ENCODE measurements at places on chromosomes 5 and 9.

GRCh38 chr5:159864885-159865691 is 51.2 kb upstream of the ADRA1B start:
- no peak for DNase-seq

GRCh38 chr5:172187118-172188032 is 649 bp downstream of the STK10 start:
- DNase-seq, result peak; percentile 79

DNA sequence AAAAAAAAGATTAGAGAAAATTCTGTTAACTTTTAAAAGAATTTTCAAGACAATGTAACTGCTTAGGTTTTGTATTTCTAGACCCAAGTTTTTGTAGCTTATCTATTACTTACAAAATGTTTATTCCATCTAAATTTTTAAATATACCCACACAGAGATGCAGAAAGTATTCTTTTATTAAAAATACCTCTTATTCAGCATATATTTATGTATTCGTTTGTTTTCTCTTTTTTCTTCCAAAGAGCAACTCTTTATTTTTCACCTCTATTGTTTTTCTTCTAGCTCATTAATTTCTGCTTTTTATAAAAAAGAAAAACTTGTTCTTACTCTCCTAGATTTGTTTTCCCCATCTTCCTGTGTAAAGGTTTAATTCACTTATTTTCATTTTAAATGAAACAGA is 180.3 kb downstream of the ZDHHC21 start:
- DNase-seq, result no peak

DNA sequence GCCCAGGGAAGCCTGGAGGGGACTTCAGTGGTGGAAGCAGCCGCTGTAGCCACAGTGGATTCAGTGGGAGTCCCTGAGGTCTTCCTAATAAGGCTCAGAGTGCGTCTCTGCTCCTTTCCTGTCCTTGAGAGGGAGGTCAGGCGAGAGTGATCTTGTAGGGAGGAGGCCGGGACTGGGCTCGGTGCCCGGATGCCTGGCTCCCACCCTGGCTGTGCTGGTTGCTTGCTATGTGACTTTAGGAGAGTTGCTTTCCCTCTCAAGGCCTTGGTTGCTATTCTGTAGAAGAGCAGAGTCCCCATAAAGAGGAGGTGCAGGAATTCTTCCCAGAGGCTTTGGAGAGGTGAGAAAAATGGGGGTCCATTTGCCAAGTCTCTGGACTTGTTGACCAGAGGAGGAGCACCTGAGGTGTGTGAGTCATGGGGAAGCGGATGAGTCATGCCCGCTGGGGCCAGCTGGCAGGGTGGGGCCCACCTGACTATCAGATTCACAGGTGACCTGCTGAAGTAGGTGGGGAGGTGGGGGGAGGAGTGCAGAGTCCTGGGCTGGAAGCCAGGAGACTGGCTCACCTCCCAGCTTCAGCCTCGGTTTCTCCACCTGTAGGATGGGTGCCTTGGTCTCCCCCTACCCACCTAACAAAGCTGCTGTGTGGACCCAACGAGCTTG is 13.8 kb downstream of the GSN start:
- DNase-seq, result peak; percentile 19

- no peak for DNase-seq
Observed at GRCh38 chr9:444528-444927, 229.9 kb downstream of the DOCK8 start.

DNA sequence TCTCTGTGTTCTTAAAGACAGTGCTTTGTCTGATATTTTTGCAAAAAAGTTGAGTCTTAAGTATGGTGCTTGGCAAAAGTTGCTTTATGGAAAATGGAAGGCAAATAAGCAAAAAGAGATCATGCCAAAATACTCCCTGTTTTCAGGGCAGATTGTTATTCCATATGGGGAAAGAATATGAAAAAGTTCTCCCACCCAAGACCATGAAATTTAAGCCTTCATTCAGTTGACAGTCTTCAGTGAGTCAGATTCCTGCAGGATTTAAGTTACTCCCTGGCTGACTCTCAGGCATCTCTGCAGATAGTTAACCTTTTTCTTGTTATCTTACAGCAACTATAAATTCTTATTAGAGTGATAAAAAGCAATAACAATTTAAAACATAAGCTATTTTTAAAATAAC is 601.6 kb downstream of the PDE4D start:
- no peak for DNase-seq

DNA sequence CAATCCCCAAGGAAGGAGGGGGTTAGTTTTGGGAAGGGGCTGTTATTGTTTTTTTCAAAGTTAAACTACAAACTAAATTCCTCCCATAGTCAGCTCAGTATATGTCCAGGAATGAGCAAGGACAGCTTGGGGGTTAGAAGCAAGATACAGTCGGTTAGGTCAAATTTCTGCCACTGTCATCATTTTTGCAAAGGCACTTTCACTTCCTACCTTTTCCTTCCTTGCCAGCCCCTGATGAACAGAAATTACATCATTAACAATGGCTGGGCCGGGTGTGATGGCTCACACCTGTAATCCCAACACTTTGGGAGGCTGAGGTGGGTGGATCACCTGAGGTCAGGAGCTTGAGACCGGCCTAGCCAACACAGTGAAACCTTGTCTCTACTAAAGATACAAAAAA is 51.5 kb upstream of the HRH2 start:
- no peak for DNase-seq

GRCh38 chr9:98890256-98890655 is 53.5 kb upstream of the COL15A1 start:
- DNase-seq, result no peak

- no peak for DNase-seq
Observed at GRCh38 chr5:153659039-153659736, 168.7 kb downstream of the GRIA1 start.

DNA sequence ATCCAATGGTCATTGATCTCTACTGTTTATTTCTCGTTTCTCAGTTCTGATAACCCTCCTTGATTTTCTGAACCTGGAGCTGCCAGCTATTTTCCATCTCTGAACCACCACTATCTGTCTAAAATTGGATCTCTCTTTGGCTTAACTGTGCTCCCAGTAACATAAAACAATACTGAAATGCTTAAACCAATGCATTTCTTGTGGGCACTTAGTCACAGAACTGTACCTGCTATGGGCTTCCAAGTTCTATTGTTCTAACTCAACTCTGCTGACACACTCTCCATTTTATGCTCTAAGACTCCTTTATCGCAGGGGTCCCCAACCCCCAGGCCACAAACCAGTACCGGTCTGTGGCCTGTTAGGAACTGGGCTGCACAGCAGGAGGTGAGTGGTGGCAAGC is 120.6 kb downstream of the LHFPL2 start:
- DNase-seq, result no peak

DNA sequence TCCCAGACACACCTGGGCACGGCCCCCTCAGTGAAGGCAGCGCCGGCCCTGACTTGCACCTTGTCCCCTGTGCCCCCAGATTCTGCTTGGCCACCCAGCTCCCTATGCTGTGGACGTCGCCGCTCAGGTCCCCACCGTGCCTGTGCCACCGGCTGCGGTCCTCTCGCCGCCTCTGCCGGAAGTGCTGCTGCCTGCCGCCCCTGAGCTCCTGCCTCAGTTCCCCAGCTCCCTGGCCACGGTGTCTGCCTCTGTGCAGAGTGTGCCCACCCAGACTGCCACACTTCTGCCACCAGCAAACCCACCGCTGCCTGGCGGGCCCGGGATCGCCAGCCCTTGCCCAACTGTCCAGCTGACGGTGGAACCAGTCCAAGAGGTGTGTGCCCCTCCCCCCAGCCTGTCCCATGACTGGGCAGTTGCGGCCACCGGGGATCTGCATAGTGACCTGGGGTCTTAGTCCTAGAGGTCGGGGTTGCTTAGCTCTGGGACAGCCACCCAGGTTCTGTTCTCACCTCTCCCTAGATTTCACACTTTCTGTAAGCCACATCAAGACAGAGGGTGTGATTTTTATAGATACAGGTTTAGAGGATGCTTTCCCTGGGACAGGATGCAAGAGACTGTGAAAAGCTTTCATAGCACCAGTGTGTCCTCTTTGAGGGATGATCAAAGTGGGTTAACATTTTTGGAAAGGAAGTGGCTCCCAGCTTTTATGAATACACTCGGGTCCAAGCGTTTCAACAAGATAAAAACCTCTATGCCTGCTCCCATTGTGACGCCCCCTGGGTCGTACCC is 78.0 kb downstream of the WNK2 start:
- DNase-seq, result peak; percentile 18

DNA sequence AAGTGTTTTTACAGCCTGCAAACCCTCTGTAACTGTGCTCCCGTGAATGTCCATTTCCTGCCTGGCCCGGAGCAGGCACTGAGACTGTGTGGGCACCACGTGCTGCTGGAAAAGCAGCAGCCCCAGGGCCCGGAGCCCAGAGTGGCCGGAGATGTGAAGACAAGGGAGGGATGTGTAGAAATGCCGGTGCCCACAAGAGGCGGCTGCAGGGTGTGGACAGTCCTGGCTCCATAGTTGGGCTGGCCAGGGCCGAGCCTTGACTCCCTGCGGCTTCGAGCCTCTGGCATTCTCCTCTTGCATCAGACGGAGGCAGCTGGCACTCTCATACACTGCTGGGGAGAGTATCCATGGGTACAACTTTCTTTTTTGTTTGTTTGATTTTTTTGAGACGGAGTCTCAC is 13.2 kb upstream of the GFPT2 start:
- DNase-seq, result no peak

DNA sequence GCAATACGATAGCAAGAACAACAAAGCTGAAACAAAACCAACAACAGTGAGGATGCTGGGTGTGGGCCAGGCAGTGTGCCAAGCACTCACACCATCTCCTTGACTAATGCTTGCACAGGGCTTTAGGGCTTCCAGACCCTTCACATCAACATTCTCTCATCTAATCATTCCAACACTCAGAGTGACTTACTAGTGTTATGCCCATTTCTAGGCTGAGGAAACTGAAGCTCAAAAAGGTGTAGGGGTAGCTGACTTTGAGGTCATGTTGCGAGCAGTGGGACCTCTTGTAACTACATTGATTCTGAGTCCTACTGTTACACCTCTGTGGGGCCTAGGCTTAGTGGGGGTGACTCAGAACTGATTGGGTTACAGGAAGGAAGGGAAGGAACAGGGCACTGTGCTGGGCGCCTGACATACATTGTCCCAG is 9.7 kb downstream of the ANGPTL2 start:
- DNase-seq, result no peak

DNA sequence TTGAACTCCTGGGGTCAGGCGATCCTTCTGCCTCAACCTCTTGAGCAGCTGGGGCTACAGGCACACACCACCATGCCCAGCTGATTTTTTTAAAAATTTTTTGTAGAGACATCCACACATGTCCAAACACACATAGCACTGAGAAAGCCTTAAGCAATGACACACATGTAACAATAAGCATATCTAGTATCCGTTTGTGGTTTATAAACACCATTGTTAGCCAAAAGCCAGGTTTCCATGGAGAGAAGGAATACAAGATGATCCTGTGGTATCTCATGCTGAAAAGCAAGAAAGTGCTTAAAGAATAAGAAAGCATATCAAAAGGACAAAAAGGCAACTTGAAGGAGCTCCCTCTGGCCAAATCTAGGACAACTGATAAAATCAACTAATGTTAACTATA is 29.7 kb upstream of the SLC1A3 start:
- no peak for DNase-seq

DNA sequence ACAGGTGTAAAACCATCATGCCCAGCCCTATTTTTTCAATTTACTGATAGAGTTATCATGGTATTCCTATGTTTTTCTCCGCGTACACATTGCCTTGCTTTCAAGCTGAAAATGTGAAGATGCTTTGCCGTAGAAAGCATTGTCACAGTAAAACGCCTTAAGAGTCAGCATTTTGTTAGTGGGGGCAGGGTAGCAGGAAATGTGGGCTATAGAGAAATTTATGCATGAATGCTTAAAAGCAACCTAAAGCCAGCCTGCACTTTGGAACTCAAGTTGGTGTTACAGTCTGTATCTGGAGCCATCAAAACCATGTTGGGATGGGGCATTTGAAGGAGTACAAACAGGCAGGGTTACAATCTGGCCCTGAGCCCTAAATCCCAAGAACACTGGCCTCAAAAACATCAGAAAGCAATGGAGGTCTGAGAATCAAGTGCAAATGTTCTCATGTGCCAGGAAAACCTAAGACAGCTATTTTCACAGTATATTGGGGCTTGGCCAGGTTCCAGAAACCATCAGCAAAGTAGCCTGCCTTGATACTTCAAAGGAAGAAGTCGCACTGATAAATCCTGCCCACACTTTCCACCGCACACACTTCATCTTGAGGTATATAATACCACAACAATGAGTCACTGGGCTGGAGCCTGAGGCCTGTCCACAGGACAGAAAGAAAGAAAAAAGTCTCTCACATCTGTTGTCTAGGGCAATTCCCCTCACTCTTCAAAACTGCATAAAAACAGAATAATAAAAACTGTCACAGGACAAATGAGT is 313.8 kb downstream of the ENC1 start:
- DNase-seq, result peak; percentile 23

All from activated naive CD4-positive, alpha-beta T cell treated with anti-CD3 and anti-CD28 coated beads, Interleukin-2, amount 10 ng/mL, durations not matched to agents 7 days and 5 days (primary cell).